ENCODE measurements at places on chromosomes 1 and 21.

DNA sequence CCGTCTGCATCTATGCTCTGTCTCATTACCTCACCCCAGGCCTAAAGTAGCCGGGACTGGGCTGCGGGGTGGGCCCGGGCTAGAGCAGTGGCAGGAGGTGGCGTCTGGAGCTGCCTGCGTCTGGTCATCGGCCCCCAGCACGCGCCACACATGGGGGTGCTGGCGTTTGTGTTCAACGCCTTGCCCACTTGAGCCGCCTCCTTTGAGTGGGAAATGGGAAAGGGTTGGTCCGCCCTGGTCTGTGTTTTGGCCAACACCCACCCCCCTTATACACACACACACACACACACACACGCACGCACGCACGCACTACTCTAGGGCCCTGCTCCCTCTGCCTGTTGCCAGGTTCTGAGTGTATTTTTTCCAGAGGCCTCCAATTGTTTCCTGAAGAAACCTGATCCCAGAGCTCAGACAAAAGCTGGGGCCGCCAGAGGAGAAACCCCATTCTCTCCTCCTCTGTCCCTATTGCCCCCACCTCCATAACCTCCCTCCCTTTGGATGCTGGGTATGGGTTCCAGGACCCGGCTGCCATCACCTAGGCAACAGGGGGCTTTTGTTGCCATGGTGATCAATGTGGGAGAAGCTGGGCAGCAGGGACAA lies 10.1 kb downstream of the VANGL2 start:
- no peak for DNase-seq

DNA sequence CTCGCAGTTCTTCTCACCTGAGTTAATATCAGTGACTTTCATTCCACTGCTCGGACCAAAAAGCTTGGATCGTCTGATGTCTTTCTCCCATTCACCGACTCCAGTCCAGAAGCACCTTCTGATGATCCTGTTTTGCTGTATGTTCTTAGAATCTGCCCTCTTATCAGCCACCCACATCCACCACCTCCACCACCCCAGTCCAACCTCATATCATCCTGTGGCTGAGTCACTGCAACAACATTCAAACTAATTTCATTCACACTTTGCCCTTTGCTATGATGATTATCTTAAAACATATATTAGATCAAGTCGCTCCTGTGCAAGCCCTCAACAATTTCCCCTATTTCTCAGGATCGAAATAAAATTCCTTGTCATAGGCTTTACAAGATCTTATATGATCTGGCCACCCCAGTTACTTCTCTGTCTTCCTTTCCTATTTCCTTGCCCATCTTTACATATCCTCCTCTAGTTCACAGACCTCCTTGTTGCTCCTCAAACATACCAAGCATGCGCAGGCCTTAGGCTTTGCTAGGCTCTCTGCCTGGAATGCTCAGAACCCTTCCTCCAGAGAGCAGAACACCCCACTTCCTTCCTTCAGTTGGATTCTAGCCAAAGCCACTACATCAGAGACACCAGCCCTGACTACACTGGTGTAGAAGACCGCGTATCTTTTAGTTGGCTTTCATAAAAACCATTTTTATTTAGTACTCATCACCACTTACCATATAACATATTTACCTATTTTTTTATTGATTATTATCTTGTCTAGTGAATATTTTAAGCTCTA lies 335.7 kb upstream of the GREM2 start:
- DNase-seq, result no peak

- DNase-seq, result no peak
Measured at GRCh38 chr1:14309984-14310383, 288.5 kb upstream of the KAZN start.

- no peak for DNase-seq
Measured at GRCh38 chr1:29556657-29557056, 320.3 kb downstream of the PTPRU start.

DNA sequence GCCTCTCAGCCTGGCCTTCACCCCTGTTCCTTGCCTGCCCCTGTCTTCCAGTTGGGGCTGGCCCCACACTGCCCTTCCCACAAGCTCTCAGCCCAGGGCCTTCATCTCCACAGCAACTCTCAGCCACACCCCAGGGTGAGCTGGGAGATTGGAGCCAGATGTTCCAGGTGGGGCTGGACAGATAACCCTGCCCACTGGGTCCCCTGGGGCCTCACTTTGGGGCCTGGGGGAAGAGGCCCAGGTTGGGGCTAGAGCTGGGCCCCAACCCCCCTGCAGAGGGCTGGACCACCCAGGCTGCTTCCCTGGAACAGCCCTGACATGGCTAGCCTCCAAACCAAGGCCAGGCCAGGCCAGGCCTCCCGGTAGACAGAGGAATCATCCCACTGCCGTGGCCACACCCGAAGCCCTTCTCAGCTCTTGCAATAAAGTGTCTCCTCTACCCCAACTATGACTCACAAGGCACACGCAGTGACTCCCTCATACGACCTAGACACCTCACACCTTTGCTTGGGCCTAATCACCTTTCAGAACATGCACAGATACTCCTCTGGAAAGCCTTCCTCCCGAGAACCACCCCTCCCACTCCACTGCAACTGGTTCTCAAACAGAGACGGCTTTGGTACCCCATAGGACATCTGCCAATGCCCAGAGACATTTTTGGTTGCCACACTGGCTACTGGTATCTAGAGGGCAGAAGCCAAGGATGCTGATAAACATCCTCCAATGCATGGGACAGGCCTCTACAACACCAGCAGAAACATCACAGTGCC lies 22.2 kb downstream of the SLC2A1 start:
- no peak for DNase-seq

DNA sequence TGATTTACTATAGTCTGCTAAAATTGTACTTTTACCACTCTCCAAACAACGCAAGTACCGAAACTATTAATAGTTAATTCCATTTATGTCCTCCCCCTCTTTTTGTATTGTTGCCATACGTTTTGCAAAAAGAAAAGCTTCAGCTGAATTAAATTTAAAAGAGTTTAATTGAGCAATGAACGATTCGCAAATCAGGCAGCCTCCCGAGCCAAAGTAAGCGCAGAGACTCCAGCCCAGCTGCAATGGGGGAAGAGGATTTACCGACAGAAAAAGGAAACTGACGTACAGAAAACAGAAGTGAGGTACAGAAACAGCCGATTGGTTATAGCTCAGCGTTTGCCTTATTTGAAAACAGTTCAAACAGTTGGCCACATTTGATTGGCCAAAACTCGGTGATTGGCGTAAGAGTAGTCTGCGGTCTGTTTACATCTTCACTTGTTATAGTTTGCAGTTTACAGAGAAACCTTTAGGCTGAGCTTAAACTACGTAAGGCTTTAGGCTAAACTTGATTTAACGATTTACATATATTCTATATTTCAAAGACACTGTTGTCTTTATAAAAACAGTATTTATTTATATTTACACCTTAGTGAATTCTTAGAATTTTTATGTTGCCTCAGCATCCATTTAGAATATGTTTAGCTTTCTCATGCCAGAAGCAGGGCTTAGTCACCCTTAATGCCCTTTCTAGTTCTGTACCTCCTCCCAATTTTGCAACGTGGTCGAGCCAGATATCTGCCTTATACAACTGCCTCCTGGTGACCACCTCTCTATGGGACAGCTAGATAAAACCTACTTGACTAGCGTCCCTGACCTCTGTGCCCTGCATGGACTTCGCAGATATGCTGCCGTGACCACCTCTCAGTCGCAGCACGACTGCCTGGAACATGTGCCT lies 23.8 kb downstream of the CR1 start:
- no peak for DNase-seq

DNA sequence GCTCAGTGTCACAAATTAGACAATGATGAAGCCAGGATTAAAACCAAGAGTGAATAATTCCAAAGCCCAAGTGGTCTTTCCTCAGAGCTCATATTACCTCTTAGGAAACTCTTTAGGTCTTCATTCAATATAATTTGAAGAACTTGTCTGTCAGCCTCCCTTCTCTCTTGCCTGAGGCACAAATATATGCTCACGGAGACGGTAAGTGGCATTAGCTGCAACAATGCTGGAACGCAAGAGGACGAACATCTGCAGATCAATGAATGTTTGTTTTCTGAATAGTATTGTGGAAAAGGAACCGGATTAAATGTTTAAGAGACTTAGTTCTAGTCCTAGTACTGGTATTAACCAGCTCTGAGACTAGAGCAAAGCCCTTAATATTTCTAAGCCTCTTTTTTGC lies 39.7 kb upstream of the LYST start:
- no peak for DNase-seq

GRCh38 chr1:231603598-231604275 lies 22.9 kb upstream of the DISC1 start:
- peak; percentile 26 for DNase-seq

GRCh38 chr21:29718081-29718815 lies 221.5 kb downstream of the GRIK1 start:
- no peak for DNase-seq

DNA sequence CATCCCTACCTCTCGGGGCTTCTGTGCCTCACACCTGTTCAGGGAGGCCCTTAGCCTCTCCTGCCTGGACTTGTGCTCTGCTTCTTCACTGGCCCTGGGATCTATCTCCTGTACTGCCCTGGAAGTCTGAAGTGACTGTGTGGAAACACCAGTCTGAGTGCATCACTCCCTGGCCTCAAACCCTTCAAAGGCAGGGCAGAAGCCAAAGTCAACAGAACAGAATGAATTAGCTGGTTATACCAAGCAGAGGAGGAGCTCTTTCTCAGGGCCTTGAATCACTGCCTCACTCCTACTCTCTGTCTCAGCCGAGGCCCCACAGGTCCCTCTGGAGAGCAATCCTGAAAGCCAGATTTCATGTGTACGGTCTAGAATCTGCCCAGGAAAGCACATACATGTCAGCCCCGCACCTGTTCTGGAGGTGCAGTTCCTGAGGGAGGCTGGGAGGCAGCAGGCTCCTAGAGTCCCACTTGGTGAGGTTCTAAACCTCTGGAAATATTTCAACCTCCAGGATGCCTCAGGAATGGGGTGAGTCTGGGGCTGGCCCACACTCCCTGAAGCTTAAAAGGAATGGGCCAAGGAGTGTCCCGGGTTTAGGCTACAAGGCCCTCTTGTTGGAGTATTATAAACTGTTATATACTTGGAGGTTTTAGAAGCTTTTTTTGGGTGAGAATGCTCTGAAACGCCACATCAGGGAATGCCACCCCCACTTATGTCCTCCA lies 98.3 kb downstream of the ABCA4 start:
- peak; percentile 79 for DNase-seq

GRCh38 chr1:226603858-226604559 lies 55.4 kb downstream of the STUM start:
- DNase-seq, result no peak

GRCh38 chr1:26472320-26472900 lies at the start of gene HMGN2:
Gene HMGN2, plus strand, starts transcription at chr1:26472440. Its CDS starts 173 bp downstream, at chr1:26472613.
- DNase-seq, result peak; percentile 63

DNA sequence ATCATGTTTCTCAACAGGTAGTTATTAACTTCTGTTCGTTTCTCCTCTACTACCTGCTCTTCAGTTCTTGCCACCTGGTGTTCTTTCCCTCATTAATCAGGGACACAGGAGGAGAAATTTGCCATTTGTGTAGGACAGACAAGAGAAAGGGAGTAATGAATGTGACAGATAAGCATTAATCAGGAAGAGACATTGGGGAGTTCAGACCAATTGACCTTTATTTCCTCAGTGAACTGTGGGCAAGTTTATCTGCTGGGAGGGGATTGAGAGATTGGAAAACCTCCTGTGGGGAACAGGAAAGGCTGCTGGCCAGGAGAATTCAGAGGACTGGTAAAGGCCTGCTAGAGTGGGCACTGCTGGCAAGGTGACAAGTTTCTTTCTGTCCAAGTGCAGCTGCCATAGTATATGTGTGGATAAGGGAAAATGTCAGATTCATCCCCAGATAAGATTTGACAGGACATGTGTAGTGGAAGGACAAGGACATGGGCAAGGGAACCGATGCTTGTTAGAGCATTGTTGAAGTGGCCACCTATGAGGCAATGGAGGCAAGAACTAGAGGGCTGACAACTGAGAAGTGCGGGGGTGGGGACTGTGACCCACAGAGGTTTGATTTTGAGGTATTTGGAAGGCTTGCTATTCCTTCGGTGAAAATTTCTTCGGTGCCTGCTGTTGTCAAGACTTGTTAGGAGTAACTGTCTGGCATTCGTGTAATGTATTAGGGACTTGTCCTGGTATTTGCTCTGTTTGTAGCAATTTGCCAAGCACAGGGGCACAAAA lies 12.6 kb downstream of the SZT2 start:
- DNase-seq, result no peak

DNA sequence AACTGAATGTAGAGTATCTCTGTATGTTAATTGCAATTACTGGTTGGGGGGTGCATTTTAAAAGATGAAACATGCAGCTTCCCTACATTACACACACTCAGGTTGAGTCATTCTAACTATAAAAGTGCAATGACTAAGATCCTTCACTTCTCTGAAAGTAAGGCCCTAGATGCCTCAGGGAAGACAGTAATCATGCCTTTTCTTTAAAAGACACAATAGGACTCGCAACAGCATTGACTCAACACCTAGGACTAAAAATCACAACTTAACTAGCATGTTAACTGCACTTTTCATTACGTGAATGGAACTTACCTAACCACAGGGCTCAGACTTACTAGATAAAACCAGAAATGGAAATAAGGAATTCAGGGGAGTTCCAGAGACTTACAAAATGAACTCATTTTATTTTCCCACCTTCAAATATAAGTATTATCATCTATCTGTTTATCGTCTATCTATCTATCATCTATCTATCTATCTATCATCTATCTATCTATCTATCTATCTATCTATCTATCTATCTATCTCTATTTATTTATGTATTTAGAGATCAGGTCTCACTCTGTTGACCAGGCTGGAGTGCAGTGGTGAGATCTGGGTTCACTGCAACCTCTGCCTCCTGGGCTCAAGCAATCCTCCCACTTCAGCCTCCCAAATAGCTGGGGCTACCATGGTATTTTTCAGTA lies 47.8 kb downstream of the CHML start:
- DNase-seq, result no peak

DNA sequence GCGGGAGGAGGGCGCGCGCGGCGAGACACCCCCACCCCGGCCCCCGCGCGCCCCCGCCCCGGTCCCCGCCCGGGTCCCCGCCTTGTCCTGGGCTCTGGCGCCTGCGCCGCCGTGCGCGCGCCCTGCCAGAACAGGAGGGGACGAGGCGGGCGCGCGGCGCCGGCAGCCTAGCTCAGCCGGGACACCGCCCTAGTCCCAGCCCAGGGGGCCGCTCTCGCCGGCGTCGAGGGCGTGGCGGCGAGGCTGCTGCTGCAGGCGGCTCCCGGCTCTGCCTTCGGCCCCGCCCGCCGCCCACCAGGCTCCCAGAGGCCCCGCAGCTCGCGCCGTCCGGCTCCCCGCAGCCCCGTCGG lies at the start of gene RCAN3:
Gene RCAN3 (plus strand): TSS at position 128 of the 350 bp plus-strand sequence. CDS start 11,537 bp downstream, outside the sequence.
- peak; percentile 35 for DNase-seq

GRCh38 chr1:166066107-166066506 lies 100.7 kb downstream of the FAM78B start:
- no peak for DNase-seq

DNA sequence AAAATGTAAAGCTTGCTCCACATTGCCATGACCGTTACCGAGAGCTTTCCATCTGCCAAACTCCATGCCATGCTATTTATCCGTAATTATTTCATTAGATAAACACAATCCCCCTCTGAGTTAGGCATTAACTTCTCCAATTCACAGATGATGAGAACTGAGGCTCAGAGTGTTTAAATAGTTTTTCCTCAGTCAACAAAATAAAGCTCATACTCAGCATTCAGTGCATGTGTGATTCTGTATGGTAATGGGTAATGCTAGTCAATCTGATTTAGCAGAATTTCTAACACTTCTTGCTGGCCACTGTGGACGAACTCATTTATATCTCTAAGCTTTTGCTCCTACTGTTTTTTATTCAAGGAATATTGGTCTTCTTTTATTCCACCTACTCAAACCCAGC lies 17.3 kb downstream of the SAMSN1 start:
- no peak for DNase-seq

- DNase-seq, result no peak
Measured at GRCh38 chr1:229287267-229287666, 16.4 kb downstream of the RAB4A start.

GRCh38 chr21:38268864-38269575 lies 12.2 kb downstream of the KCNJ15 start:
- DNase-seq, result no peak
